ENCODE measurements at places on chromosomes 7 and 10. TPM values are rescaled to one million over a fixed set of nuclear protein-coding genes. Genes with fewer than 3 reads are reported as not detected.

The CPA2 gene
- total RNA-seq = 12.6 TPM

The IGF2BP3 gene
- total RNA-seq = not detected

The EBLN1 gene
- not detected for total RNA-seq

The WIPF3 gene
- total RNA-seq = 0.66 TPM

The MYPN gene
- 0.13 TPM for total RNA-seq

The ADAM12 gene
- total RNA-seq = 2.5 TPM

The ARL4A gene
- 112 TPM for total RNA-seq

The SYT15B gene
- total RNA-seq = not detected

The OPALIN gene
- not detected for total RNA-seq

The GFRA1 gene
- 21.4 TPM for total RNA-seq

The OPN4 gene
- not detected for total RNA-seq

The ASL gene
- total RNA-seq = 178 TPM

All from Peyer's patch (tissue), 4 donors.